Mesendoderm (in vitro differentiated cells): ENCODE measurements at places on chromosomes 6 and 20.
A peak's percentile ranks its signal among the peaks of the same experiment; 100 is the strongest.

DNA sequence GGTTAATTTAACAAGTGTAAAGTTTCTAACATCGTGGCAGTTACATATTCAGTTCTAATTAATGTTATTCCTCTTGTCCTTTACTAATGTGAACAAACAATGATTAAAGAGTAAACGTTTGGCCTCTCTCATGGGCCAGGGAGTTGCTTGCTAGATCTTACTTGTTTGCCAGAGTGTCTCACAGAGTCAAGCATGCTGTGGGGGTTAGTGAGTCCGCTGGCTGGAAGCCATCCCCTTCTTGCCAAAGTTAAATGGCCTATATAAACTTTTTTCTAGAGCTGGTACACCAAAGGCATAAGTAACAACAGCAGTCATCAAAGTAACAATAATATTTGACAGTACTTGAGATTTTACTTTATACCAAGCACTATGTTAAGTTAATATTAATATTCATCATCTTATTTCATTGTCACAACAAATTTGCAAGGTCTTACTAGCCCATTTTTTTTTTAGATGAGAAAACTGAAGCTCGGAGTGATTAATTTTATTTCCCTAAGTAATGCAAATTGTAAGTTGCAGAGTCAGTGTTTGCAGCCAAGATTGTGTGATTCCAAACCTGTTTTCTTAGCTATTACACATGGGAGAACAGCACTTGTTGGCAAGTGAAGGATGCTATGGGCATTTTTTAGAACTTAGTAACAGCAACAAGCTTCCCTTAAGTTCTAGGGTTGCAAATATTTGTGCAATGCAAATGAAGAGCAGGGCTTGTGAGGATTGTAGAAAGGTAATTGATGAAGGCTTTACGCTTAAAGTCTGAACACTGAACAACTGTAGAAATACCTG, 224.5 kb downstream of the RFPL4B start:
- no peak for DNase-seq

GRCh38 chr6:23559587-23560343, 566.2 kb upstream of the NRSN1 start:
- DNase-seq = peak; percentile 54

- DNase-seq = peak; percentile 95
Measured at GRCh38 chr6:167742719-167743303, 83.9 kb upstream of the AFDN start.

DNA sequence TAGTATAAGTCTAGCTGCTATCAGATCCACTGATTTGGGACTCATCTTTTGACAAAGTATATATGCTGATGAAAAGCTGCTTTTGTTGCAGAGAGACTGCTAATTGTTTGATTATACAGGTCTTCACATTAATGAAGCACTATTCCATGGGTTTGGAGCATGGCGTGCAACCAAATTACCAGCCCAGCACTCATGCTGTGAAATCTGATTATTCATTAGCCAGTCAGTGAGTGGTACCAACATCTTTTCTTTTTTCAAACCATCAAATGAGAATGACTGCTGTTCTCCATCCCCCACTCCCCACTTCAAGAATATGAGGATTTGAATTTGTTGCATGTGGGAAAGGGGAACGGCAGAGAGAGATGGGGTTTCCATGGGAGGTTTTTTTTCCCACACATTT, 91.3 kb downstream of the ID4 start:
- DNase-seq = no peak

DNA sequence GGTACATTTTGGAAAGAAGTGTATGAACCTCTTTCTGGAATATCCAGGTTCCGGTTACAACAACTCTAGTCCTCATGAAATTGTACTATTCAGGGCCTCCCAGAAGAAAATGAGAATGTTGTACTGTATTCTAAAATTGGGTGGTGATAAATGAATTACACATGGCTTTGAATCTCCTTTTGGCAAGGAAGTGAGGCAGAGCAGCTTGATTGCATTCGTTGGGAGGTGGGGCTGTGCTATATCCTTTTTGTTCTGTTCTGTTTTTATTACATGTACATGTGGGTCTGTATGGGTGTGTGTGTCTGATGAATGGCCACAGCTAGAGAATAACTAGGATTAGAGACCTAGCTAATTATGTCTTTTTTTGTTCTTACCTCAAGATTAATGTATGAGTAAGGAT, 37.8 kb upstream of the SNRPB2 start:
- DNase-seq = no peak

- no peak for DNase-seq
Measured at GRCh38 chr6:11552442-11552841, 14.9 kb downstream of the TMEM170B start.

GRCh38 chr6:138230759-138231380, 12.6 kb upstream of the PBOV1 start:
- DNase-seq = no peak

DNA sequence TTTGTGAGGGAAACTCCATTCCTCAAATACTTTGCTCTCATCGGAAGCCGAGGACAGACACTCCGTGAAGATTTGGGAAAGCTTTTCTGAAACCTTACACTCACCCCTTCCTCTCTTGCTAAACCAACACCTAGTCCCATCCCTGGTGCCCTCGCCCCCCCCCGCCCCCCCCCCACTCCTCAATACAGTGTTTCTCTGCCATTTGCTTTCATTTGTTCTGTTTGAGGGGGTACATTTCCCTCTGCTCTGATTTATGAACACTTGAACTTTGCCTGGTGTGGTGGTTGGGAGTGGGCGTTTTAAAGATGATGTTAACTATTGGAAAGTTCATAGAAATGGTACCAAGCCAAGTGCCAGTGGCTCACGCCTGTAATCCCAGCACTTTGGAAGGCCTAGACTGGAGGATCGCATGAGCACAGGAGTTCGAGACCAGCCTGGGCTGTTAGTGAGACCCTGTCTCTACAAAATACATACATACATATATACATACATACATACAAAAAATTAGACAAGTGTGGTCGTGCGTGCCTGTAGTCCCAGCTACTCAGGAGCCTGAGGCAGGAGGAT, 1.1 kb downstream of the RAB32 start:
- no peak for DNase-seq

DNA sequence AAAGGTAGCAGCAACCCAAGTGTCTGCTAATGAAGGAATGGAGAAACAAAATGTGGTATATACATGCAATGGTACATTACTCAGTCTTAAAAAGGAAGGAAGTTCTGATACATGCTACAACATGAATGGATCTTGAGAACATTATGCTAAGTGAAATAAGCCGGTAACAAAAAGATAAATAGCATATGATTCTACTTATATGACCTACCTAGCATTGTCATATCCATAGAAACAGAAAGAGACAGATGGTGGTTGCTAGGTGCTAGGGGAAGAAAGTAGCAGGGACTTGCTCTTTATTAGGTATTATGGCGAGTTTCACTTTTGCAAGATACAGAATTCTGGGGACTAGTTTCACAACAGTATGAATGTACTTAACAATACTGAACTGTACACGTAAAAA, 46.6 kb downstream of the UBR2 start:
- DNase-seq = no peak

GRCh38 chr6:14765721-14766390, 480.0 kb upstream of the JARID2 start:
- no peak for DNase-seq

DNA sequence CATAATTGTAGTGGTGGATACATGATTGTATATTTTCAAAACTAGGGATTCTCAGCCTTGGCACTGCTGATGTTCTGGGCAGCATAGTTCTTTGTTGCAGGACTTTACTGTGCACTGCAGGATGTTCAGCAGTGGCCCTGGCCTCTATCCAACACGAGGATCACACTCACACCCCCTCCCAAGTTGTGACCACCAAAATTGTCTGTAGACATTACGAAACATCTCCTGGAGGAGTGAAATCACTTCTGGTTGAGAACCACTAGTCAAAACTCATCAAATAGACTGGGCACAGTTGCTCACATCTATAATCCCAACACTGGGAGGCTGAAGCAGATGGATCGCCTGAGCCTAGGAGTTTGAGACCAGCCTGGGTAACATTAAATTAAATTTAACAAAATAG, 123.1 kb upstream of the CDYL start:
- DNase-seq = no peak

- DNase-seq = peak; percentile 39
Measured at GRCh38 chr6:53103993-53104675, 38.9 kb downstream of the FBXO9 start.

GRCh38 chr6:34090529-34090928, 55.4 kb downstream of the GRM4 start:
- DNase-seq = no peak

- DNase-seq = peak; percentile 86
Measured at GRCh38 chr6:85923013-85923430, 280.3 kb upstream of the SYNCRIP start.

- no peak for DNase-seq
Measured at GRCh38 chr6:78484198-78485064, 382.9 kb upstream of the IRAK1BP1 start.

DNA sequence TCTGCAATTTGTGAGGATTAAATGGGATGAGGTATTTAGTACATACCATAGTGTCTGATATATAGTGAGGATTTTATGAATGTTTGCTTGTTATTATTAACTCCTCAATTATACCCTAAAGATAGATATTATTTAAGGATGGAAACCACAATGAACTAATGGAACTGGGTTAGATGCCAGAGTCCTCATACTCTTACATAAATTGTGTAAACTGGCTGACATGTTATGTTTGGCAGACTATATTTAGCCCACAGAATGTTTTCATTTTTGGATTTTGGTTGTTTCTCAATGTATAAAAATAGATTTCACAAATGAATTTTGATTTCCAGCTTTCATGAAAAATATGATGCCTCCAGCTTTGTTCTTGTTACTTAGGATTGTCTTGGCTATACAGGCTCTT, 37.6 kb downstream of the HTR1B start:
- no peak for DNase-seq

DNA sequence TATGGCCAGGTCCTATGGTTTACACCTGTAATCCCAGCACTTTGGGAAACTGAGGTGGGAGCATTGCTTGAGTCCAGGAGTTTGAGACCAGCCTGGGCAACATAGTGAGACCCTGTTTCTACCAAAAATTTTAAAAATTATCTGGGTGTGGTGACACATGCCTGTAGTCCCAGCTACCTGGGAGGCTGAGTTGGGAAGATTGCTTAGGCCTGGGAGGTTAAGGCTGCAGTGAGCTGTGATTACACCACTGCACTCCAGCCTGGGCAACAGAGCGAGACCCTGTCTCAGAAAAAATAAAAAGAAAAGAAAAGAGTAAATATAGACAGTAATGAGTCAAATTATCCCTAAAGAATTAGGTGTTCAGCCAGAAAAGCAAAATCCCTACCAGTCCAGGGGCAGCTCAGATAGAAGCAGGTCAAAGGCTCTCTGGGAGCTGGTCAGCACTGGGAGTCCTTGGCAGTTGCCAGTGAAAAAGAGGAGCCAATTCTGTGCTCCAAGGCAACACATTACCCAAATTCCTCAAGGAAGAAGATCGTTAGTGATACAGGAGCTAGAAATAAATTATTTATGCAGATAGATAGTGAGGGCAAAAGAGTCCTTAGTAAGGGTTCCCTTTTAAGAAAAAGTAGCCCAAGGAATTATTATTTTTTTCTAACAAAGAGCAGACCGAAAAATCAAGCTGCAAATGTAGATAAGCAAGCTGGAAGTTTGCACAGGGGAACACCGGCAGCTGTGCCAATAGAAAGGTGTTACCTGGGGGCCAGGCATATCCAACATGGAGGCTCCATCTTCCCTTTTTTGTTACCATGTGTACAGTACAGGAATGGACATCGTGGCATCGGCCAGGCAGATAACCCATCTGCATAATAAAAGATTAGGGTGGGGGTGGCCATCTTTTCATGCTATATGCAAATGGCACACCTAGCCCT, 31.4 kb upstream of the SEC63 start:
- peak; percentile 35 for DNase-seq

- DNase-seq = no peak
Measured at GRCh38 chr6:112245511-112246203, 8.7 kb downstream of the LAMA4 start.

- peak; percentile 42 for DNase-seq
Measured at GRCh38 chr6:130676077-130676772, 151.0 kb upstream of the SMLR1 start.

DNA sequence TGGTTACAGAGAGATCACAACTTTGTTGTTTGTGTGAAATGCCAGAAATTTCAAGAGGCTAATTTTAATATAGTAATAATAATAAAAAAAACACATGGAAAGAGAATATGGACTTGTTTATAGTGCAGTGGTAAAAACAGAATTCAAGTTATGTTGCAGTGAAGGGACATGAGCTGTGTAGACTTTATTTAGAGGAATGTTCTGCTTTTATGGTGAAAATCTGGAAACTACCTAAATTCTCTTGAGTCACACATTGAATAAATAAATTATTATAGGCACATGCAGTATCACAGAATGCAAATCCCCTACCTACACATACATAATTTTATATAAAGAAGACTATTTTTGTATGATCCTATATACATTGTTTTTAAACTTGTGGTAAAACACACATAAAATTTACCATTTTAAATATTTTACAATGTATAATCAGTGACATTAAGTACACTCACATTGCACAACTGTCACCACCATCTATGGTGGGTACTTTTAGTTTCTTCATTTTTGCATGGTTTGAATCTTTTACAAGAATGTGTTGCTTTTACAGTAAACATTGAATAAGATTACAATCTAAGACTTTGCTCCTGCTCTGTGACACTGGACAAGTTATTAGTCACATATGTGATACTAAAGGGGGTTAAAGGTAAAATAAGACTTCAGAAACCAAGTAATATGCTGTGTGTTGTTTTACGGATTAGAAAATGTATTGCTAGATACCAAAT, 107.4 kb downstream of the B3GAT2 start:
- no peak for DNase-seq

DNA sequence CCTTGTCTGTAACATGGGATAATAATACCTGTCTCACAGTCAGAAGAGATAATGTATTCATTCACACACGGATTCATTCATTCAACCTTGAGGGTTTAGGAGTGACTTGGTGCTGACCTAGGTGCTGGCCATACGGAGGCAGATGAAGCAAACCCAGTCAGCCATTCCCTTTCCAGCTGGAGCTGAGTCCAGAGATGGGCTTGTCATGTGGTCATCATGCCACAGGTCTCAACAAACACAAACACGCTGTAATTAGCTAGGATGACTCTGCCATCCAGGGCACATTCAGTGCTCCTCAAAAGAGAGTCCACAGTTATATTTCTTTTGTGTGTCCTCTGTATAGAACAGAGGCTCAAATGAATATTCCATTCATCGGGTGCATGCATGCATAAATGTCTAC, 19.5 kb upstream of the PRELID3B start:
- peak; percentile 4 for DNase-seq

DNA sequence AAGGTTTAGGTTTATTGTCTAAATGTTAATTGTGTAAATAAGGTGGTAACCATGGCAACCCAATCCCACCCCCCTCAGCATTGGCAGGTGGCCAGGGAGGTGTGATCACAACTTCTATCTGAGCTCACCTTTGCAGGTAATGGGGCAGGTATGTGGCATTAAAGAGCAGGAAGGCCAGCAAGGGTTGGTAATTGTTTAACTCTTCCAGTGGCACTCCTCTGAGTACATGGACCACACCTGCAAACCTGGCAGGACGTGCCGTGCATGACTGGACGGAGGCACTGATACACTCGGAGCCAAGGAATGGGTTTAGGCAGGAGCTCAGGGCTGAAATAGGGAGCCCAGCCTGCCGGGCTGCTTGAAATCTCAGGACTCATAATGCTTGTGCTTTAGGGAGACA, 107.0 kb upstream of the BMP2 start:
- DNase-seq = peak; percentile 33
